ENCODE measurements at places on chromosomes 16 and 17. TPM values are rescaled to one million over a fixed set of nuclear protein-coding genes. Genes with fewer than 3 reads are reported as not detected.
A peak's percentile ranks its signal among the peaks of the same experiment; 100 is the strongest.

CHTF18 gene
- total RNA-seq: 24.4 TPM

GRCh38 chr17:38421871-38422827 is 6.1 kb upstream of the ARHGAP23 start:
- DNase-seq: no peak

DNA sequence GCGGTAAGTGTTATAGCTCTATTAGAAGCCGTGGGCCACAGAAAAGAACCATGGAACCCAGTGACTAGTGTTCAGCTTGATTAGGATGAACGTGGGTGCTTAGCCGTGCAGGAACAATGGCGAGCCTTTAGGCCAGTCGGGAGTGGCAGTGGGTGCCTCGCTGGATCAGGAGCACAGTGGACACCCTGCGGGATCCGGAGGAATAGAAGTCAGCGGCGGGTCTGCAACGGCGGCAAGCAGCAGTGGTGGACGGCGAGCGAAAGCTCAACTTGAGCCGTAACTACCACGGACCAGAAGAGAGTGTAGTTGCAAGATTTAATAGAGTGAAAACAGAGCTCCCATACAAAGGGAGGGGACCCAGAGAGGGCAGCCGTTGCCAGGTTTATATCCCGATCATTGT is 37.3 kb upstream of the CDH15 start:
- DNase-seq: no peak

DNA sequence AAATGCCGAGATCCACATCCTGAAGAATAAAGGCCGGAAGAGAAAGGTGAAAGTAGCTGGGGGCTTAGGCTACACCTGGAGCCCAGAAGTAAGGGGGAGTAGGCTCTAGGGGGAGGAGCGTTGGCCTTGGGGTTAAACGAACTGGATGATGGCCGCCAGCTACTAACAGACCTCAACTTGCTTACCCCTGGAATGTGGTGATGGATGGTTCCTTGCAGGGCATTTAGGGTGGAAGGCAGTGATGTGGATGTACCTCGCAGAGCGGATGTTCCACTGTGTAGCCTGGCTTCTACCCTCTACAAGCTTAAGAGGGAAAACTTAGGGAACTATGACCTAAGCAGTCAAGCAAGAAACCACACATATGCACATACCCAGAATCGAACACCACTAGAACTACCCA is 2.3 kb upstream of the MAZ start:
- DNase-seq: no peak

- no peak for DNase-seq
Observed at GRCh38 chr17:45240905-45241327, 19.2 kb downstream of the FMNL1 start.

DNA sequence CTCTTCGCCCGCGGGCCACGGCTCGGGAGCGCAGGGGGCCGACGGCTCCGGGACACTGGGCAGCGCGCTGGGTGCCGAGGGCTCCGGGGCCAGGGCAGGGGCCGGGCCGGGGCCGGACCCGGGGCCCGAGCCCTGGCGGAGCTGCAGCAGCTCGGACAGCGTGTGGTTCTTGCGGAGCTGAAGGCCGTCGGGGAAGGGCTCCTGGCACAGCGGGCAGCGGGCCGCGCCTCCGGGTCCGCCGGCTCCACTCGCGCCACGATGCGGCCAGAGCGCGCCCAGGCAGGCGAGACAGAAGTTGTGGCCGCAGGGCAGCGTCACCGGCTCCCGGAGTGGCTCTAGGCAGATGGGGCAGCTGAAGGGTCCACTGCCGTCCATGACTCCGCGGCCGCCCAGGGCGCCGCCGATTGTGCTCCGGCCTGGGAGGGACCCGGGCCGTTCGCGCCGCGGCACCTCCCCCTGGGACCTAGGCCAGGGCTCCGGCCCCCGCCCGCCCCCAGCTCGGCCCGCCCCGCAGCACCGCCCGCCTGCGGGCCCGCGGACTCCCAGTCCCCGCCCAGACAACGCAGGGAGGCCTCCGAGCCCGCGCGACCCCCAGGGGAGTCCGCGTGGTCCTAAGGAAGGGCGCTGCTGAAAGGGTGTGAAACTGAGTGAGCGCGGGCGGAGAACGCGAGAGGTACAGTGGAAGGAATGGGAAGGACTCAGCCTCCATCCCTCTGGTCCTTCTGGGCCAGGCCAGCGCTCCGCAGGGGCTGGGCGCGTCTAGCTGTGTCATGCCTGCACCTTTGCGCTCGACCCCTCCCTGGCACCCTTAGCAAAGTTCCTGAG is at the start of gene TRIM47:
TSS of gene TRIM47 (minus strand) at position 408 of the 825 bp plus-strand sequence. CDS start at position 375, 33 bp downstream.
- no peak for DNase-seq

DNA sequence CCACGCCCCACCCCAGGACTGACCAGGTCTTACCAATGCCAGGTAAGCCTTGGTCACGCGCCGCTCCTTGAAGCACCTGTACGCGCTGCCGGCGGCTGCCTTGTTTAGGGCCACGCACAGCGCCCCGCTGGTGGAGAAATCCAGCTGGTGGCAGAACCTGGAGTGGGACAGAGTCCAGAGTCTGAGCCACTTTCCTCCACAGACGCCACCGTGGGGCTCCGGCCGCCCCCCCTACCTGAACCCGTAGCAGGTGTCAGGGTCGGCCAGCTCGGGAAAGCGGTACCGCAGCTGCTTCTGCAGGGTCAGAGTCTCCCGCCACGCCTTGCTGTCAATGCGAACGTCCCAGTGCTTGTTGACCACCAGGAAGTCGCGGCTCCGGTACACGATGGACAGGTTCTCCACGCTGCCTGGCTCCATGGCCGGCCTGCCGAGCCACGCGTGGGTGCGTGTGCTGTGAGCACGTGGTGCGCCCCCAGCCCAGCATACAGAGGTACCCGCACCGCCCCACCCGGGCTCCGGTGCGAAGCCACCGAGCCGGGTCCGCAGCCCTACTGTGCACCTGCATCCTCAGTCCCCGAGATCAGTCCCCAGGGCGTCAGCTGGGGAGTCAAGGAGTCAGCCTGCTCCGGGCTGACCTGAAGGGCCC is 737 bp downstream of the RPUSD1 start:
- DNase-seq: no peak

- peak; percentile 66 for DNase-seq
Observed at GRCh38 chr16:47887496-47887895, 268.3 kb downstream of the ABCC12 start.

GRCh38 chr16:74657870-74658642 is 8.6 kb downstream of the RFWD3 start:
- no peak for DNase-seq

TBC1D3 gene
- total RNA-seq: 0.10 TPM

CMTM2 gene
- not detected for total RNA-seq

UTS2R gene
- total RNA-seq: not detected

CHST6 gene
- not detected for total RNA-seq

GRCh38 chr16:22786284-22786683 is 27.7 kb upstream of the HS3ST2 start:
- no peak for DNase-seq

DNA sequence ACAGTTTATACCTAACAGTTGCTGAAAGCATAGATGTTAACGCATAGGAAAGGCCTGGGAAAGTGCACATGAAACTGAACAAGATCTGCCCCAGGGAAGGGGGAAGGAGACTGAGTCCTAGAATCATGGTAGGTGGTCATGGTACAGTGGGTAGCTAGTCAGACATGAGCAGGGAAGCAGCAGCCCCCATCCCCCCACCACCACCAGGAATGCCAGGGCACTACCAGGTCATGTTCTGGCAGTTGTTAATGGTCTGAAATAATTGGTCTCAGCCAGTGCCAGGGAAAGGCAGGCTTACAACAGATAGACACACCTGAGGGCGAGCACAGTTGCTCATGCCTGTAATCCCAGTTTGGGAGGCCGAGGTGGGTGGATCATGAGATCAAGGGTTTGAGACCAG is 185.2 kb downstream of the CPPED1 start:
- DNase-seq: no peak

GRCh38 chr17:74210191-74211140 is 2.9 kb upstream of the TTYH2 start:
- peak; percentile 61 for DNase-seq

DNA sequence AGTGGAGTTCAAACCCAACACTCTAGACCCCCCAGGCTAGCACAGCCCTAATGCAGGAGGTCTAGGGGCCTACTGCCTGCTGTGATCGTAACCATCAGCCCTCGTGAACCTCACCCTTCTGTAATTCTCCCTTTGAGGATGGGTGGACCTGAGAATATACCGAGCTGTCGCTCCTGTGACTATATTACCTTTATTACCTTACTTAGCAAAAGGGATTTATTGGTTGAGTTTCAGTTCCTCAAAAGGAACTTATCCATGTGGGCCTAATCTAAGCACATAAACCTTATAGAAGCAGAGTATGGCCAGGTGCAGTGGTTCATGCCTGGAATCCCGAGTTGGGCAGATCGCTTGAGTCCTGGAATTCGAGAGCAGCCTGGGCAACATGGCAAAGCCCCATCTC is 19.2 kb upstream of the EMP2 start:
- DNase-seq: no peak

PYY gene
- total RNA-seq: not detected

DNA sequence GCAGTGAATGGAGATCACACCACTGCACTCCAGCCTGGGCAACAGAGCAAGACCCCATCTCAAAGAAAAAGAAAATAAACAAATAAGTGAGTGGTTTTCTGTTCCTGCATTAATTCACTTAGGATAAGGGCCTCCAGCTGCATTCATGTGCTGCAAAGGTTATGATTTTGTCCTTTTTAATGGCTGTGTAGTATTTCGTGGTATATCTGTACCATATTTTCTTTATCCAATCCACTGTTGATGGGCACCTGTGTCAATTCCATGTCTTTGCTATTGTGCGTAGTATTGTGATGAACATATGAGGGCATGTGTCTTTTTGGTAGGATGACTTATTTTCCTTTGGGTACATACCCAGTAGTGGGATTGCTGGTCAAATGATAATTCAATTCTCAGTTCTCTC is 33.9 kb downstream of the SLC5A11 start:
- no peak for DNase-seq

All from HFFc6 (cell line).